Right atrium auricular region (tissue), 2 donors: ENCODE measurements at places on chromosomes 2 and 18. TPM values are rescaled to one million over a fixed set of nuclear protein-coding genes. Genes with fewer than 3 reads are reported as not detected.

GRCh38 chr2:3532941-3533340, 13.6 kb upstream of the ADI1 start:
- H3K27me3 ChIP-seq = no peaks in the 10 kb centered on the region
- peak overlapping the region; percentile 85 for H3K27ac ChIP-seq
- H3K36me3 ChIP-seq = no peaks in the 10 kb centered on the region
- H3K4me3 ChIP-seq = peak overlapping the region; percentile 26
- no peak for DNase-seq
- no peaks in the 10 kb centered on the region for H3K4me1 ChIP-seq

GRCh38 chr2:29130295-29130694, 15.1 kb downstream of the CLIP4 start:
- H3K4me1 ChIP-seq = no peaks in the 10 kb centered on the region
- peak overlapping the region; percentile 61 for H3K27ac ChIP-seq
- H3K4me3 ChIP-seq = no peak overlapping the region
- H3K36me3 ChIP-seq = peaks cover 30% of the 10 kb centered on the region
- no peaks in the 10 kb centered on the region for H3K27me3 ChIP-seq

DNA sequence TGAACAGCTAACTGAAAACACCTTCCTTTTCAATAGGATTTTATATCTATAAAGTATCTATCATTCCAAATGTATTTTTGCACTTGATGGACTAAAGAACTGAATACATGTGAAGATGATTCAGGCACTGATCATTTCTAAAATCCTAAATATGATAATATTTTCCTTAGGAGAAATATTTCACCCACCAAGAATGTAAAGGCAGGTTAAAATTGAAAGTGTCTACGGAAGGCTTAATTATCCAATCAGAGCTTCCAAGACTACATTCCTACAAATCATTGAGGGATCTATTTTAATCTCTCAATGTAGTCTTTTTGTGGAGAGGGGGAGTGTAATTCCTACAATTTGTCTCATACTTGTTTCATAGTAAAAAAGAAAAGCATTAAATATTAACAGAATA, 3.6 kb downstream of the GALNT3 start:
- H3K27me3 ChIP-seq = peaks cover 15% of the 10 kb centered on the region
- H3K36me3 ChIP-seq = no peaks in the 10 kb centered on the region
- H3K4me3 ChIP-seq = no peak overlapping the region
- no peak for DNase-seq
- H3K27ac ChIP-seq = no peak overlapping the region
- H3K4me1 ChIP-seq = no peaks in the 10 kb centered on the region

GRCh38 chr2:157221394-157221988, 36.0 kb upstream of the GALNT5 start:
- no peaks in the 10 kb centered on the region for H3K27me3 ChIP-seq
- no peaks in the 10 kb centered on the region for H3K4me1 ChIP-seq
- DNase-seq = no peak
- H3K4me3 ChIP-seq = no peak overlapping the region
- no peak overlapping the region for H3K27ac ChIP-seq

DNA sequence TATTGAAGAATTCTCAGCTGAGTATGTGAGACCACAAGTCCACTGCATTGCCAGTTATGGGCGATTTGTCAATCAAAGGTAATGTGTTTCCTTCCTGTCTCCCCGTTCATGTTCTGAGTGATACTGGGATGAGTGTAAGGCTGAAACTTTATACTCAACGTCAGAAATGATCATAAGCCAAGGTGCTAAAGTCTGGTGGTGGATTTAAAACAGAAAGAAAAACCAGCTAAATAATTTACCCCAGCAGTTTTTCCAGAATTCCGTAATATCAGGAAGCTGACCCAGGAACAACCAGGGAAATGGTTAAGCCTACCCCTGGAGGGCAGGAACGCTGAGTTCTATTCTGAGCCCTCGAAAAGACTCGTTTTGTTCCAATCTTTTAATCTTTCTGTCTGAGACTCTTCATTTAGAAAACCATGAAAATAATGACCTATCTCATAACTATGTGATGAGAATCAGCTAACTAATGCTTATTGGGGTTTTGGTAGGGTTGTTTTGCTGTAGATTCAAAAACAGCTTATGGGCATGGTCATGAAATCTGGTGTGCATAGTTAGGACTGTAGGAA, 149.6 kb downstream of the LAMA3 start:
- no peaks in the 10 kb centered on the region for H3K4me1 ChIP-seq
- peak overlapping the region; percentile 50 for H3K27ac ChIP-seq
- H3K4me3 ChIP-seq = no peak overlapping the region
- no peaks in the 10 kb centered on the region for H3K27me3 ChIP-seq

GRCh38 chr2:184654945-184655344, 56.6 kb downstream of the ZNF804A start:
- no peak overlapping the region for H3K27ac ChIP-seq
- DNase-seq = no peak
- H3K27me3 ChIP-seq = no peaks in the 10 kb centered on the region
- no peaks in the 10 kb centered on the region for H3K36me3 ChIP-seq

- H3K36me3 ChIP-seq = no peaks in the 10 kb centered on the region
- H3K27me3 ChIP-seq = no peaks in the 10 kb centered on the region
- H3K4me1 ChIP-seq = no peaks in the 10 kb centered on the region
- no peak overlapping the region for H3K27ac ChIP-seq
- no peak for DNase-seq
- H3K4me3 ChIP-seq = no peak overlapping the region
Measured at GRCh38 chr2:204026294-204026693, 89.7 kb downstream of the ICOS start.

GRCh38 chr2:246489-247144, 17.2 kb downstream of the SH3YL1 start:
- no peak overlapping the region for H3K27ac ChIP-seq
- H3K4me1 ChIP-seq = no peaks in the 10 kb centered on the region
- no peaks in the 10 kb centered on the region for H3K27me3 ChIP-seq

DNA sequence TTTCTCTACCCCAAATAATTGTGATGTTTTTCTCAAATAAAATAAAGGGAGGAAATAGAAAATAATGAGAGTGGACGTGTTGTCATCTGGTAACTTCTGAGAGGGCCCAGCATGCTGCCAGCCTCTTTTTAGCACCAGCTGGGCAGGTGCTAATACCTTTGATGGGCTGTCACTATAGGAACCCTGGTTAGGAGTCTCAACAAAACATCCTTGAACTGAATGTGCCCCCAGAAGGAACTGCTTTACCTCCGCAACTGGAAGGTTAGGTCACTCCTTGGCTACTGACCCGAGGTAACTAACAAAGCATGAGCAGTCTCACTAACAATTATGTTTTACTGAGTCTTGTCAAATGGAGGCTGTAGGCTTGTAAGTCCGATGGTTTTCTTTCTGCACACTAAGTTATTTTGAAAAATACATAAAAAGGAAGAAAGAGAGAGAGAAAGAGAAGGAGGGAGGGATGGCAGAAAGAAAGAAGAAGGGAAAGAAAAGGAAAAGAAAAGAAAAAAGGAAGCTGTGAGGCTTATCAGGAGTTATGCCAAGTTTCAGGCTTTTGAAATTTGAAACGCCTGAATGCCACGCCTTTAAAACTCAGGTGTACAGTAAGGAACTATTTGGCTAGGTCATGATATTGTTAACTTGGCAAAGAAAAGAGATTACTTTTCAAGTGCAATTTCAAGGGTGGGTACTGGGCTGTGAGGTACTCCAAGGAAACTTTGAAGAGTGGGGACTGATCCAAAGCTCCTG, 91.0 kb downstream of the TGIF1 start:
- H3K4me3 ChIP-seq = no peak overlapping the region
- no peaks in the 10 kb centered on the region for H3K4me1 ChIP-seq
- no peak overlapping the region for H3K27ac ChIP-seq

DNA sequence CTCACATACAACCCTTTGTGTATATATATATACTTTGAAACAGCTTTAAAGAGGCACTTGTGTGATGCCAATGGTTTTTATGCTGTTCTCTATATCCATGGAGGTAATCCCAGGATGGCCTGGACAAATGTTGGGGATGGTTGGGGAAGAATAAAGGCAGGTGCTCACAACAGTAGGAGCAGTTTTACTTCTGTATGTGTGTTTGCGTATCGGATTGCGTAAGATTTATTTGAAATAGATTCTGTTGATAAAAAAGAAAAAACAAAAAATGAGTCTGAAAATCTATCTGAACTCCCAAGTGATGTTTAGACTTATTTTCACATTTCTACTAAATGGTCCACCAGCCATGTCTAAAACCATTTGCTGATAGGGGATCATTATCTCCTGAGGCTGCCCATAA, 29.3 kb downstream of the MRPL19 start:
- no peaks in the 10 kb centered on the region for H3K4me1 ChIP-seq
- H3K36me3 ChIP-seq = peaks cover 28% of the 10 kb centered on the region
- no peak overlapping the region for H3K4me3 ChIP-seq
- no peaks in the 10 kb centered on the region for H3K27me3 ChIP-seq
- no peak for DNase-seq

GRCh38 chr2:148567716-148568115, 76.8 kb upstream of the EPC2 start:
- H3K27me3 ChIP-seq = no peaks in the 10 kb centered on the region
- H3K4me3 ChIP-seq = no peak overlapping the region
- H3K36me3 ChIP-seq = no peaks in the 10 kb centered on the region
- no peak overlapping the region for H3K27ac ChIP-seq
- no peak for DNase-seq

DNA sequence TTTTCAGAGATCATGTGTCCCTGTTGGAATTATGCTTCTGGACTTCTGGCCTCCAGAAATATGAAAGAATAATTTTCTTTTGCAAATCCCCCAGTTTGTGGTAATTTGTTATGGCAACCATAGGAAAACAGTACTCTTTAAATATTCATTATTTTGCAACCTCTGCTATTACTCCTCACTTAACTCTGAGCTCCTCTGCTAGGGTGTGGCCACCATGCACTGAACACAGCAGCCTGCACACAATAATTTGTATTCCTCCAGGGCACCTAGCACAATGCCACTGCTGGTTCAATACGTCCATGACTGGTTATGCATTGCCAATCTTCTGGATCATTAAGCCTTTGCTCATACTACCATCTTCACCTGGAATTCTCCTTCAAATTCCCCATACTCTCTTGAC, 232.0 kb downstream of the CNTNAP5 start:
- H3K4me1 ChIP-seq = no peaks in the 10 kb centered on the region
- H3K27me3 ChIP-seq = no peaks in the 10 kb centered on the region
- no peaks in the 10 kb centered on the region for H3K36me3 ChIP-seq
- H3K27ac ChIP-seq = no peak overlapping the region
- no peak for DNase-seq

DNA sequence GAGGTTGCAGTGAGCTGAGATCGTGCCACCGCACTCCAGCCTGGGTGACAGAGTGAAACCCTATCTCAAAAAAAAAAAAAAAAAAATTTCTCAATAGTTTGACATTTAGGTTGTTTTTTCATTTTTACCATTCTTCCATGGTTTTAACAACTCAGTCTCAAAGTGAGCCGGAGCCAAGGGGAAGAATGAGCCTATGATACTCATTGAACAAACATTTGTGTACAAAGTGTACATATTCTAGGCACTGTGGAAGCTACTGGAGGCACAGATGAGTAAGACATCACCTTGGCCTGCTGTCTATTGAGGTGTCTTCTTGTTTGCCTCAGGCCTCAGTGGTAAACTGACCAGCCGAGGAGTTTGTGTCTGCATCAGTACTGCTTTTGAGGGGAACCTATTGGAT, 21.9 kb downstream of the CENPO start:
- DNase-seq = peak; percentile 4
- no peak overlapping the region for H3K4me3 ChIP-seq
- H3K27me3 ChIP-seq = no peaks in the 10 kb centered on the region
- H3K36me3 ChIP-seq = no peaks in the 10 kb centered on the region

GRCh38 chr18:36149514-36150289, 20.0 kb downstream of the ELP2 start:
- no peak overlapping the region for H3K4me3 ChIP-seq
- H3K27me3 ChIP-seq = no peaks in the 10 kb centered on the region
- H3K4me1 ChIP-seq = no peaks in the 10 kb centered on the region
- no peak for DNase-seq
- peaks cover 62% of the 10 kb centered on the region for H3K36me3 ChIP-seq
- no peak overlapping the region for H3K27ac ChIP-seq

DNA sequence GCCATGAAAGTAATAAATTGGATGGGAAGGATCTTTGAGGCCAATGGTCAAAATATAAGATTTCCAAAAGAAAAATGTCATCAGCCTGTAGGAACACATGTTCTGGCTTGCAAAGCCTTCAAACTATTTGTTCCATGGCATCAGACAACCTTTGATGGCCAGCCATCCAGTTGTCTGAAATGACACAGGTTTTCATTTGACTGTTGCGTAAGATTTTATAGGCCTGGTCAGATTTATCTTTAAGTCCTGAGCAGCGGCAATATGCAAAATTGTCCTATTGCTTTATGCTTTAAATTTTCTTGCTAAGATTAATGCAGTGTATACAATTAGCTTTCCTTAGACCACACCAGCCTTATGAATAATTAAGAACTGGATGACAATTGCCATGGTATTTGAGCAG, 167.1 kb downstream of the AGPS start:
- H3K4me1 ChIP-seq = no peaks in the 10 kb centered on the region
- H3K27ac ChIP-seq = no peak overlapping the region
- H3K36me3 ChIP-seq = no peaks in the 10 kb centered on the region
- H3K27me3 ChIP-seq = no peaks in the 10 kb centered on the region
- no peak for DNase-seq
- H3K4me3 ChIP-seq = no peak overlapping the region

- H3K27me3 ChIP-seq = no peaks in the 10 kb centered on the region
- no peaks in the 10 kb centered on the region for H3K36me3 ChIP-seq
- no peaks in the 10 kb centered on the region for H3K4me1 ChIP-seq
- no peak for DNase-seq
- H3K27ac ChIP-seq = no peak overlapping the region
Measured at GRCh38 chr2:240410808-240411207, 24.7 kb upstream of the GPC1 start.

GRCh38 chr18:55256226-55256928, 297.1 kb upstream of the CCDC68 start:
- no peaks in the 10 kb centered on the region for H3K27me3 ChIP-seq
- no peak overlapping the region for H3K27ac ChIP-seq
- no peaks in the 10 kb centered on the region for H3K4me1 ChIP-seq
- DNase-seq = no peak

GRCh38 chr18:13627639-13628038, 98.7 kb downstream of the FAM210A start:
- no peak overlapping the region for H3K4me3 ChIP-seq
- DNase-seq = no peak
- H3K27ac ChIP-seq = no peak overlapping the region
- H3K4me1 ChIP-seq = peaks cover 20% of the 10 kb centered on the region
- H3K27me3 ChIP-seq = no peaks in the 10 kb centered on the region
- peaks cover 6% of the 10 kb centered on the region for H3K36me3 ChIP-seq

GRCh38 chr18:54805571-54806334, 22.5 kb upstream of the RAB27B start:
- no peak for DNase-seq
- no peak overlapping the region for H3K4me3 ChIP-seq
- H3K27ac ChIP-seq = no peak overlapping the region
- no peaks in the 10 kb centered on the region for H3K4me1 ChIP-seq

GRCh38 chr2:10407432-10407831, 40.7 kb downstream of the ODC1 start:
- no peaks in the 10 kb centered on the region for H3K36me3 ChIP-seq
- H3K4me1 ChIP-seq = no peaks in the 10 kb centered on the region
- no peak for DNase-seq
- no peaks in the 10 kb centered on the region for H3K27me3 ChIP-seq

- DNase-seq = no peak
- no peaks in the 10 kb centered on the region for H3K36me3 ChIP-seq
- no peaks in the 10 kb centered on the region for H3K27me3 ChIP-seq
- no peak overlapping the region for H3K27ac ChIP-seq
Measured at GRCh38 chr2:195695002-195695631, 38.1 kb downstream of the SLC39A10 start.

GRCh38 chr2:166158546-166158945, 30.7 kb upstream of the SCN1A start:
- H3K4me3 ChIP-seq = no peak overlapping the region
- H3K4me1 ChIP-seq = no peaks in the 10 kb centered on the region
- no peaks in the 10 kb centered on the region for H3K27me3 ChIP-seq

The UGT1A8 gene
- not detected for total RNA-seq

The UGT1A4 gene
- total RNA-seq = not detected

The VPS54 gene
- total RNA-seq = 10.9 TPM

The CLHC1 gene
- total RNA-seq = 4.6 TPM

The PTPRN gene
- total RNA-seq = 0.74 TPM

The LRRC30 gene
- not detected for total RNA-seq
